Stimulated activated CD4-positive, alpha-beta T cell treated with anti-CD3 and anti-CD28 coated beads, Interleukin-12 subunit alpha, Interleukin-12 subunit beta, amount 100 ng/mL, for 24 hours (primary cell): ENCODE measurements at places on chromosomes 5 and 9.

GRCh38 chr5:962801-963200, 45.8 kb upstream of the NKD2 start:
- no peak for DNase-seq

DNA sequence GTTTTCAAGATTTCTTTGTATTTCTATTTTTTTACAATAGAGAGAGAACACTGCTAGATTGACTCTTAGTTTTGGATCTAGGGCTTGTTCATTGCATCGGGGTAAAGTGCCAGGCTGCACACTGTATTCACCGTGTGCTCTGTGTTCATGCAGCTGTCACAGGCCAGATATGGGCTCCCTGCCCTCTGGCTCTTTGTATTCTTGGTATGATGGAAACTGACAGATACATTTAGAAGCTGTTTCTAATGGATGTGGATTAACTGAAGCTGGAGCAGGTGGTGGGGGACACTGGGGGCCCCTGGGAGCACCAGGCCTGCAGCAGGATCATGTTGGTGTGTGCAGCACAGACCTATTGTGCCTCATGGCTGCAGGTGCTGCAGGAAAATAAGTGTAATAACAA, 28.0 kb downstream of the SLC36A1 start:
- no peak for DNase-seq

DNA sequence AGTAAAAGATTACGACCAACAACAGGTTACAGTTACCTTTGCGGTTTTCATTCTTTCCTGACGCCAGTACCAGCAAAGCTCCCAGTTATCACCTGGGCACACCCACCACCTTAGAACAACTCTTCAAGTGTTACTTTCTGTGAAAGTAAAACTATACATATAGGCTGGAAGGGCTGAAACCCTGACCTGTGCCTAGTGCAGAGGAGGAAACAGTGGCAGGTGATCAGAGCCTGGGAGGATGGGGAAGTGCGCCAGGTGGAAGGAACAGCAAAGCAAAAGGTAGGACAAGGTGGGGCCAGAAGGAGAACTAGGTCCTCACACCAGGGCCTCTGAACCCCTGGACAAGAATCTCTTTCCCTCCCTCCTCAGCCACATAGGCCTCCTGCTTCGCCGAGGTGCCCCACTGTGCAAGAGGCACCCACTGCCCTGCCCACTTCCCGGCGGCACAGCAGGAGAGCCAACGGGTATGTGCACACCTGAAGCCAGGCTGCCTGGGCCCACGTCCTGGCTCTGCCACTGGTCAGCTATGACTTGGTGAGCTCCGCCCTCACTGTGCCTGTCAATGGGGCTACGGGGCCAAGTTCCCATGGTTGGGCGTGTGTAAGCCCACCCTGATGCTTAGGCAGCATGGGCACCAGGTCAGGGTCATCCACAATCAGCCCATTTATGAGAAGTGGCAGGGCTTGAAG, 26.9 kb downstream of the BICD2 start:
- DNase-seq, result no peak

- DNase-seq, result no peak
Measured at GRCh38 chr9:94934816-94935328, 208.4 kb downstream of the AOPEP start.

- DNase-seq, result no peak
Measured at GRCh38 chr9:29332789-29333188, 1759.5 kb upstream of the C9orf72 start.

GRCh38 chr9:110316261-110317075, 21.2 kb downstream of the TXNDC8 start:
- DNase-seq, result no peak

DNA sequence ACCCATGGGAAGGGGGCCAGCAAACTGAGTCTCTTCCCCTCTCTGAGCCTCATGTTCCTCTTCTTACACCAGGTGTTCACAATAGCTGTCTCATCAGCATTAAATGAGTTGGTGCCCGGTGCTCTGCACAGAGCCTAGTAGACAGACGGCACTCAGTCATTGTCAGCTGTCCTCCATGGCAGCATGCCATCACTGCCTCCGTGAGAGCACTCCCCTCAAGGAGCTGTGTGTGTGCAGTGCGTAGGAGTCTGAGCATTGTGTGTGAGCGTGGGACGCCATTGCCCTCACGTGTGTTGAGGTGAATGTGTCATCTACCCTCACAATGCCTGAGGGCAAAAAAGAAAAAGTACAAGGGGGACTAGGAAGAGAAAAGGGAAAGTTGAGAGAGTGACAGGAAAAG, 536.5 kb downstream of the CDK5RAP2 start:
- no peak for DNase-seq

DNA sequence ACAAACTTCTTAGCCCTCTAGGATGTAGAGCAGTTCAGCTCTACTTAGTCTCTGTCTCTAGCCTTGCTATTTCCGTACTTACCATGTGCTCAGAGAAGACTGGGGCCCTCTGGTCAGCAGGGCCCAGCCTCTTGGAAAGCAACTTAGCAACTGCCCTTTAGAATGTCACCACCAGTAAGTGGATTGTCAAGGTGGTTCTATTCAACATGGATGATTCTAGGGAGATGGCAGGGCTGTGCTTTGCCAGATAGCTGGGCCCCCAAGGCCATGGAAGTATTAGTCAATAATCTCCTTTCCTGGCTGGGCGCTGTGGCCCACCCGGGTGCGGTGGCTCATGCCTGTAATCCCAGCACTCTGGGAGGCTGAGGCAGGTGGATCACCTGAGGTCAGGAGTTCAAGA, 177.6 kb upstream of the MVB12B start:
- no peak for DNase-seq

GRCh38 chr9:91273853-91274552, 87.7 kb downstream of the AUH start:
- DNase-seq, result no peak

DNA sequence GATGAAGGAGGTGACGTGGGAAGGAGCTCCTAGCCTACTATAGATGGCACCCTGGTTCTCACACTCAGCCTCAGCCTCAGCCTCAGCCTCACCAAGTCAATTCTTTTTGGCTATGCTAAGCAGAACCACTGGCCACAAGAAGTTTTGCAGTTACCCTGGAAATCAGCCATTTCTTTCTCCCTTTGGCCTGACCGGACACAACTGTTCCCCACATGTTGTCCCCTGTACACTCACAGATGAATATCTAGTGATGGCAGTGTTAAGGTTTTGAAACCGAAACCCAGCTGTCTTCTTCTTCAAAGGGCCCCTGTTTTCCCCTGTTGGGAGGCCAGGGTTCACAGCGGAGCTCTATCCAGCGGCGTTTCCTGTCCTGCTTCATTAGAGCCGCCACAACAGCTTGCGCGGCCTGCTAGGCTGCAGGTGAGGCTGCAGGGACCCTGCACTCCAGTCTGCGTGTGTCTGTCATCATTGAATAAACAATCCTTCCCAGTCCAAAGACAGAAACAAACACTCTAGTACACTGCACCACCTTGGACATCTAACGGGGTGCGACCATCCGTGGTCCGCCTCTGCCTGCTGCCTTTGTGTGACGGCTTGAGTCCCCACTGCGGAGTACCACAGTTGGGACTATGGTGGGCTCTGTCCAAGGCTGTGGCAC, 250.5 kb downstream of the DENND1A start:
- no peak for DNase-seq

GRCh38 chr5:126872561-126873354, 95.8 kb downstream of the LMNB1 start:
- DNase-seq, result no peak

GRCh38 chr9:121503444-121503843, 3.8 kb upstream of the GGTA1 start:
- no peak for DNase-seq

DNA sequence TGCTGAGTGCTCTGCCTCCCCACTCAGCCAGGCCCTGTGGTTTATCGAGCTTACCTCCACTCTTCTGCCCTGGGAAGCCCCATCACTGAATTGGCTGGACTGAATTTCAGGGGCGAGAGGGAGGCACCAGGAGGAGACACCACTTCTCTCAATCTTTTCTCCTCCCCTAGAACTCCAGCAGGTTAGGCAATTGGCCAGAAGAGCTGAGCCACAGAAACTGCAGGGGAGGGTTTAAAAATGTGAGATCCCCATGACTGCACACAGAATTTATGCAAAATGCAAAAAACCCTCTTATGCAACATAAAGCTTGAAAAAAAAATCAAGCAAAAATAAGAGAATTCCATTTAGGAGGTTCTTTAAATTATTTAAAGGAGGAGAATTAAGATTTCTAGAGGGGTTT, 29.9 kb downstream of the TUT7 start:
- DNase-seq, result no peak

- DNase-seq, result no peak
Measured at GRCh38 chr5:178438796-178439195, 151.4 kb downstream of the COL23A1 start.

- DNase-seq, result no peak
Measured at GRCh38 chr5:89265511-89266179, 382.7 kb upstream of the MEF2C start.

DNA sequence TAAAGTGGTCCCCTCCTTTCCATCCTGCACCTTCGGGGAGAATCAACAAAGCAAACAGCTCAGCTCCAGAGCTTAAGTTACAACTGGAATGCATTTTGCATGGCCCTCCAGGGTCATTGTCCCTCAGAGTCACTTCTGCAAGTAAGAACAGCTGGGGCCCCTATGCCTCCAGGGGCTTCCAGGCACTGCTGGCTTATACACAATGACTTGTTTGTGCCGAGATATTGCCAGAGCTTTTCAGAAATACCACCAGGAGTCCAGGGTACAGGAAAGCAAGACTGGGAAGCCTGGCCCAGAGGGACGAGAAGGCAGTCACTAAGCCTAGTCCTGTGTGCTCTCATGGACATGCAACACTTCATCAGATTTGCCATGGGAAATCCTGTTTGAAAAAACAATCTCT, 11.3 kb downstream of the FRMD3 start:
- DNase-seq, result no peak

- DNase-seq, result no peak
Measured at GRCh38 chr5:53784596-53784995, 224.2 kb downstream of the NDUFS4 start.

- DNase-seq, result peak; percentile 15
Measured at GRCh38 chr5:134846641-134846960, 833 bp downstream of the C5orf24 start.

DNA sequence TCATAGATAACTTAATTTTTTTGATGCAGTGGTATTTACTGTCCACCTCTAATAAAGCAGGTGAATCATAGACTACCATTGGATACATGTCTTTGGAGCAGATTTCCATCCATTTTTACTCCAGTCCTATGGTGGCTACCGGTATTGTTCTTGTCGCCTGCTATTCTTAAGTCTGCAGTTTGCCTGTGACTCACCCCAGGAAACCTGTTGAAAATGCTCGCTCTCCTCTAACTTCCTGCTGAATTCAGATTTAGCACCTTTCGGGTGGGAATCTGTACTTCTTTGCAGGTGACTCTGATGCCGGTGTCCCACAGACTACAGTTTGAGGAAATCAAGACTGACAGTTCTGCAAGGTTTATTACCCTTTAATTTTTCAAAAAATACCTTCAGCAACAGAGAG, 58.8 kb upstream of the DHFR start:
- DNase-seq, result no peak

GRCh38 chr5:139919308-139919707, 123.7 kb downstream of the PSD2 start:
- DNase-seq, result no peak

- DNase-seq, result no peak
Measured at GRCh38 chr5:28286566-28286965, 1248.2 kb upstream of the CDH9 start.
